ENCODE measurements at places on chromosomes 6 and 20.

- H3K27ac ChIP-seq: no peak overlapping the region
- no peaks in the 10 kb centered on the region for H3K4me1 ChIP-seq
- H3K27me3 ChIP-seq: no peaks in the 10 kb centered on the region
Observed at GRCh38 chr6:122838060-122838780, 49.2 kb downstream of the SMPDL3A start.

GRCh38 chr6:117976030-117976651 lies 69.1 kb downstream of the SLC35F1 start:
- no peak overlapping the region for H3K27ac ChIP-seq
- H3K4me1 ChIP-seq: no peaks in the 10 kb centered on the region
- no peak for DNase-seq
- H3K27me3 ChIP-seq: peaks cover 13% of the 10 kb centered on the region
- H3K36me3 ChIP-seq: peaks cover 3% of the 10 kb centered on the region
- H3K4me3 ChIP-seq: no peak overlapping the region

- no peaks in the 10 kb centered on the region for H3K36me3 ChIP-seq
- no peak for DNase-seq
- H3K27ac ChIP-seq: no peak overlapping the region
- H3K27me3 ChIP-seq: no peaks in the 10 kb centered on the region
Observed at GRCh38 chr6:75052491-75052890, 153.4 kb downstream of the COL12A1 start.

GRCh38 chr6:169965239-169965638 lies 213.8 kb downstream of the ERMARD start:
- H3K4me3 ChIP-seq: no peak overlapping the region
- H3K27ac ChIP-seq: no peak overlapping the region
- no peaks in the 10 kb centered on the region for H3K36me3 ChIP-seq

- no peak for DNase-seq
- H3K27ac ChIP-seq: no peak within 1 kb of the TSS
- peak within 1 kb of the TSS; percentile 70 for H3K4me3 ChIP-seq
- H3K36me3 ChIP-seq: peaks cover 4% of the 10 kb centered on the region
- H3K4me1 ChIP-seq: peaks cover 57% of the 10 kb centered on the region
- peaks cover 64% of the 10 kb centered on the region for H3K27me3 ChIP-seq
Observed at GRCh38 chr6:1609648-1610496, at the start of gene FOXC1. FOXC1 (plus strand) TSS chr6:1609915; CDS start chr6:1610446, 531 bp downstream.

DNA sequence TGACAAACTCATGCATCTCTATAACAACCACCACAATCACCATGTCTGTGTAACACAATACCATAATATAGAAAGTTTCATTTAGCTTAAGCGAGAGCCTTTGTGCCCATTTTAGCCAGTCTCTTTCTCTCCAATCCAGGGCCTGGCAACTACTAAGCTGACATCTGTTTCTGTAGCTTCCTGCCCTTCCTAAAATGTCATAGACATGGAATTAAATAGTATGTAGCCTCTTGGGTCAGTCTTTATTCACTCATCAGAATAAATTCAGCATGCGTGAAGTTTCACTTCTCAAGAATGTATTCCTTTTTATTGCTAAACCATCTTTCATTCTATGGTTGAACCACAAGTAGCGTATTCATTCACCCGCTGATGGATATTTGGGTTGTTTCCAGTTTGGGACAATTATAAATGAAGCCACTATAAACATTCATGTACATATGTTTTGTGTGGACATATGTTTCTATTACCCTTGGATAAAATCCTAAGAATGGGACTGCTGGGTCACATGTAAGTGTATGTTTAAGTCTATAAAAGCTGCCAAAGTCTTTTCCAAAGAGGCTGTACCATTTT lies 1.7 kb upstream of the TREM2 start:
- H3K4me3 ChIP-seq: no peak overlapping the region
- H3K4me1 ChIP-seq: peaks cover 3% of the 10 kb centered on the region
- no peak overlapping the region for H3K27ac ChIP-seq
- H3K27me3 ChIP-seq: peaks cover 4% of the 10 kb centered on the region
- DNase-seq: no peak
